SHP77 treated with DMSO at 0.1 percent for 48 hours (cell line): ENCODE measurements at places on chromosomes 1 and 21.

GRCh38 chr1:175749075-175749474, 5.7 kb upstream of the TNR start:
- DNase-seq, result no peak

- DNase-seq, result peak; percentile 73
Measured at GRCh38 chr1:153494976-153495535, 34.6 kb upstream of the S100A7 start.

DNA sequence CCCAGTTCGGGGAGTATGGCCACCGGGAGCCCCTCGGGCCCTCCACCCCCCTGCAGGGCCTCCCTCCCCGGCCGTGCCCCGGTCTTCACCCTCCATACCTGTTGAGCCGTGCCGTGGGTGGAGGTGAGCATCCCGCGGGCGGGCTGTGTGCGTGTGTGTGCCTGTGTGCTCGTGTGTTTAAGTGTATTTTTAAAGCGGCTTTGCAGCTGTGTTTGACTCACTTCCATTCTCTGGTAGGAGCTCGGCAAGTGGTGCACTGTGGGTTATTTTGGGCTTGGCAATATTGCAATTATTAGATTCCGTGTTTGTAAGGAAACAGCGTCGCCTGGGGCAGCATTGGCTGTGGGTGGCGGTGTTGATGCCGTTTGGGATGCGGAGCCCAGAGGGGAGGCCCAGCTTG, 20.3 kb upstream of the PLCH2 start:
- no peak for DNase-seq

DNA sequence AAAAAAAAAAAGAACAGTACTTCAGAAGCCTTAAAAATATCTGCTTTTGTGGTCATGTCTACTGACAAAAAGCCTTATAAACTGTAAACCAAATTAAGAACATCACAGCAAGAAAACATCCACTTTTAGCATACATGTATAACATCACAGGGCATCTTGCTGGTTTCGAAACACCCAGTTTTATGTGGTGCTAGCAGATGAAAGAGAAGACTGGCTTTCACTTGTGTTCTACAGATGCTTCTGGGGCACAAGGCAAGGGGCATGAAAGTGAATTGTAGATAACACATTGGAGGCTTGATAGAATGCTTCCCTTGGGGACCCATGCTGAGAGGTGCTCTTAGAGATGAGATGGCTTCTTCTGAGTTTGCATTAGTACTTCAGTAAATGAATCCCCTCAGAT, 543.7 kb upstream of the PKN2 start:
- DNase-seq, result no peak

DNA sequence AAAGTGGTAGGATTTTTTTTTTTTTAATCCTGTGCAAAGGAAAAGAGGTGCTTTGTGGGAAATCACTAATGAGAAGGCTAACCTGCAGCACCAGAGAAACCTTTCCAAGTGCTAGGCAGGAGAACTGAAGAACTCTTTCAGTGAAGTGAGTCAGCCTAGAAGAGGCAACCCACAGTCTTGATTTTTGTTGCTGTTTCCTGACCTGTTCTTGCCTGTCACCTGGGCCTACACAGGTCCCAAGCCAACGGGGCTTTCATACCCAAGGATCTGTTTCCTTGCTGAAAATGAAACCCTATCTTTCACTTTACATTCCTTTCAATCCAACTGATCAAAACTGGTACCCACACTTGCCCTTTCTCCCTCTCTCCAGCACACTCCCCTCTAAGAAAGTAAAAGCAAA, 7.1 kb upstream of the IKBKE start:
- no peak for DNase-seq

GRCh38 chr1:55275151-55275748, 60.1 kb upstream of the USP24 start:
- no peak for DNase-seq

DNA sequence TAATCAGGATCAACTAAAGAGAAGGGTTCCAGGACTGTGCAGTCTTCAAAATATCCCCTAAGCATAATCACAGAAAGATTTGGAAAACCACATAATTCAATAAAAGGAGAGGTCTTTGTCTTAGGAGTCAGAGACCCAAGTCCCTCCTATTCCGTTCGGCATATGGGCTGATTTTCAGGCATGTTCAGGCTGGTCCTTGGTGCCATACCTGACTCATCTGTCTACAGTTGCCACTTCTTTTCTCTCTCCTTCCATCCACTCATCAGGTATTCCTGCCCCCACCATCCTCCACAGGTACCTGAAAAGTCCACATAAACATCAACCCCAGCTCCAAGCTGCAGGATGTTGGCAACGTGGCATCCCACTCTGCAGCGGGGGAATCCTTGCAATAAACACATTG, 29.7 kb upstream of the RPL11 start:
- DNase-seq, result no peak

DNA sequence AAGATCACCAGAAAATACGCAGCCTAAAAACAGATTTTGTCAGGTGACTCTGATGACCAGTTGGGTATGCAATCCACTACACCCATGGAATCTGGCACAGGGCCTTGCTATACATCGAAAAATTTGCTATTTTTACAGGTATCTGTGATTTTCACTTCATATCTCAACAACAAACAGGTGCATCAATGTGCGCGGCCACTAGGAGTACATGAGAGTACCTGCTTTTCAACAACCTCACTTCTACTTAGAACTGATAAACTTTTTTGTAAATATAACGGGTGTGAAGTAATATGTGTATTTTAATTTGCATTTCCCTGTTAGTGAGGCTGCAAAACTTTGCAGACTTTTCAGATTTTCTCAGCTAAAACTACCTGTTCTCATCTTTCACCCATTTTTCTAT, 80.8 kb downstream of the SLC45A1 start:
- DNase-seq, result no peak

- no peak for DNase-seq
Measured at GRCh38 chr1:227733309-227733705, 1.8 kb downstream of the JMJD4 start.

- no peak for DNase-seq
Measured at GRCh38 chr1:66373157-66373591, 160.8 kb upstream of the SGIP1 start.

DNA sequence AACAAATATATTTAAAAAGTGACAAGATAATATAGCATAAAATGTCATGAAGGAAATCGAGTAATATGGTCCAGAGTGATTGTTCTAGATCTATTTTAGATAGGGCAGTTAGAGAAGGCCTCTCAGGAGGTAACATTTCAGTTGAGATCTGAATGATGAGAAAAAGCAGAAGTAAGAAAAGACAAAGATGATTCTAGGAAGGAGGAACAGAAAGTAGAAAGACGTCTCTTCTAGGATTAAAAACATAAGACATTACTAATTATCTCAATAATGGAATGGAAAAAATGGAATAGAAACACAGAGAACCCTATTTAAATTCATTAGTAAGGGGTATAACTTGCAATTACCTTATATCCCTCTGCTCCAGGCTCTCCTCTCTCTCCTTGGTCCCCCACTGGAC, 130.0 kb upstream of the ZNHIT6 start:
- DNase-seq, result no peak

DNA sequence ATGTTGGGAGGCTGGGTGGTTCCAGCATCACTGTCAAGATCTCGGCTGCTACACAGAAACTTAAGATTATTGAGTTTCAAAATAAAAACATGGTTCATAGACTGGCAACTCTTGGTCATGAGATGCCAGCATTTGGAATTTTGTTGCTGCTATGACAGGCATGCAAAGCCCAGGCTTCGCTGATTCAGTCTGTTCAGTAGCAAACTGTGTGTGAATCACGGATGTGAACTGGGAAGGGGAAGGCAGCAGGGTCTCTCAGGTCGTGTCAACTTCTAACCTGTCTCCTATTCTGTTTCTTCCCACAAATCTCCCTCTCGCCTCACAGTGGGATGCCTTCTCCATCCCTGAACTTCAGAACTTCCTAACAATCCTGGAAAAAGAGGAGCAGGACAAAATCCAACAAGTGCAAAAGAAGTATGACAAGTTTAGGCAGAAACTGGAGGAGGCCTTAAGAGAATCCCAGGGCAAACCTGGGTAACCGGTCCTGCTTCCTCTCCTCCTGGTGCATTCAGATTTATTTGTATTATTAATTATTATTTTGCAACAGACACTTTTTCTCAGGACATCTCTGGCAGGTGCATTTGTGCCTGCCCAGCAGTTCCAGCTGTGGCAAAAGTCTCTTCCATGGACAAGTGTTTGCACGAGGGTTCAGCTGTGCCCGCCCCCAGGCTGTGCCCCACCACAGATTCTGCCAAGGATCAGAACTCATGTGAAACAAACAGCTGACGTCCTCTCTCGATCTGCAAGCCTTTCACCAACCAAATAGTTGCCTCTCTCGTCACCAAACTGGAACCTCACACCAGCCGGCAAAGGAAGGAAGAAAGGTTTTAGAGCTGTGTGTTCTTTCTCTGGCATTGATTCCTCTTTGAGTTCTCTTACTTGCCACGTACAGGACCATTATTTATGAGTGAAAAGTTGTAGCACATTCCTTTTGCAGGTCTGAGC, 25.5 kb downstream of the EIF2D start:
- DNase-seq, result no peak

- DNase-seq, result no peak
Measured at GRCh38 chr1:100397681-100398080, 45.4 kb downstream of the CDC14A start.

- no peak for DNase-seq
Measured at GRCh38 chr1:93598396-93598795, 83.2 kb downstream of the BCAR3 start.

GRCh38 chr1:162716123-162716522, 74.4 kb upstream of the HSD17B7 start:
- DNase-seq, result no peak

- no peak for DNase-seq
Measured at GRCh38 chr1:11602424-11602823, 51.8 kb downstream of the FBXO2 start.
